ENCODE measurements at places on chromosomes 11 and 22. TPM values are rescaled to one million over a fixed set of nuclear protein-coding genes. Genes with fewer than 3 reads are reported as not detected.

DNA sequence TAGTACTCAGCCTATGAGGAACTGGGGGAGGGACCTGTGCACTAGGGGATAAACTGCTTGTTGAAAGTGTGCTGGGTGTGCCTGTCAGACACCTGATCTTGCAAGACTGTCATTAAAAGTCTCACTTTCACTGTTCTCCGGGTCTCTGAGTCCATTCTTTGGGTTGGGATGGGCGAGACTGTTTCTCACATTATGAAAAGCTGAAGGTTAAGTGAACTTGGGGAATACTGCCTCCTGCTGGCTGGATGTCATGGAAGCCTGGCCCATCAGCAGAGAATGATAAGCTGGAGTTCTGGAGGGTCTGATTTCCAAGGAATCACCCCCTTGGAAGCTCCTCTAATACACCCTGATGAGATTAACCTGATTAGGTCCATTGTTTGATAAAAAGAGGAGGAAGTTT is 9.0 kb upstream of the VPREB1 start:
- no peaks in the 10 kb centered on the region for H3K4me1 ChIP-seq
- no peaks in the 10 kb centered on the region for H3K36me3 ChIP-seq
- no peaks in the 10 kb centered on the region for H3K27me3 ChIP-seq
- DNase-seq, result no peak

DNA sequence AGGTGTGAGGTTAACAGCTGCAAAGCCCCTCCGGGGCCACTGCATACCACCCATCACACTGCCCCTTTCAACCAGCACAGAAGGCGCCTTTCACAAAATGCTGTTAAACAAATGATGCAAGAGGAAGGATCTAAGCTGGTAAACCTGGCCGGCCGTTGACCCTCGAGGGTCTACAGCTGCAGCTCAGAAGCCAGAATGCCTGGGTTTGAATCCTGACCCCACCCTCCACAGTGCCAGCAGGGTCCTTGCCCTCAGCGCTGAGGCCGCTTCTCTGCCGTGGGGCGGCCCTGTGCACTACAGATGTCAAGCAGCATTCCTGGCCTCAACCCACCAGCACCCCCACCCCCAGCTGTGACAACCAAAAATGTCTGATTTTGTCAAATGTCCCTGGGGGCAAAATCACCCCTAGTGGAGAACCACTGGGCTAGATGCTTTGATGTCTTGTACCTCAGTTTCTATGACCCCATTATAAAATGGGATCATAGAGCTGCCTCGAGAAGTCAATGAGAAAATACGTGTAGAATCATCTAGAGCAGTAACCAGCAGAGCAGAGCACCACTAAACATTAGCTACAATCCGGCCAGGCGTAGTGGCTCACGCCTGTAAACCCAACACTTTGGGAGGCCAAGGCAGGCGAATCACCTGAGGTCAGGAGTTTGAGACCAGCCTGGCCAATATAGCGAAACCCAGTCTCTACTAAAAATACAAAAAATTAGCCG is 77.9 kb downstream of the CELSR1 start:
- no peaks in the 10 kb centered on the region for H3K36me3 ChIP-seq
- no peaks in the 10 kb centered on the region for H3K27me3 ChIP-seq
- no peak overlapping the region for H3K4me3 ChIP-seq
- no peak overlapping the region for H3K27ac ChIP-seq
- DNase-seq, result no peak

Gene DDX25
- 0.16 TPM for total RNA-seq

- no peak for DNase-seq
- no peaks in the 10 kb centered on the region for H3K4me1 ChIP-seq
- H3K27me3 ChIP-seq, result no peaks in the 10 kb centered on the region
- no peaks in the 10 kb centered on the region for H3K36me3 ChIP-seq
- H3K27ac ChIP-seq, result no peak overlapping the region
These were observed 9.7 kb downstream of the PATE3 start for GRCh38 chr11:125797641-125798040.

GRCh38 chr11:66557733-66558326 is 10.6 kb downstream of the CTSF start:
- H3K27ac ChIP-seq, result no peak overlapping the region
- H3K4me3 ChIP-seq, result no peak overlapping the region
- H3K36me3 ChIP-seq, result no peaks in the 10 kb centered on the region
- peaks cover 12% of the 10 kb centered on the region for H3K4me1 ChIP-seq
- H3K27me3 ChIP-seq, result no peaks in the 10 kb centered on the region

- H3K4me3 ChIP-seq, result no peak overlapping the region
- no peaks in the 10 kb centered on the region for H3K27me3 ChIP-seq
- H3K27ac ChIP-seq, result no peak overlapping the region
- no peaks in the 10 kb centered on the region for H3K36me3 ChIP-seq
These were observed 164.7 kb downstream of the MAML2 start for GRCh38 chr11:96178049-96178886.

DNA sequence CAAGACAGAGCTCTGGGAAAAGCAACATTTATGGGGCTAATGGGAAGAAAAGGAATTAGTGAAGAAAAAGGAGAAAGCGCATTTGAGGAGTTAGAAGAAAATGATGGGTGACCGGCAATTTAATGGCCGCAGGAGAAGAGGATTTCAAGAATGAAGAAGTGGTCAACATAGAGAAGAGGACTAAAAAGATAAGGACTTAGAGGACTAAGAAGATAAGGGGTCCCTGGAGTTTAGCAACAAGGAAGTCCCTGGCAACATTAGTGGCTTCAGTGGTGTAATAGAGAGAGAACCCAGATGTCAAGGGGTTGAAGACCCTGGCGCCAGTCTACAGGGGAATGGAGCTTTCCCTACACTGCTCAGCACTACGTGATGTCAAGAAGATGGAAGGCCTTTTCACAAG is 32.3 kb downstream of the WEE1 start:
- DNase-seq, result no peak
- H3K36me3 ChIP-seq, result no peaks in the 10 kb centered on the region
- no peaks in the 10 kb centered on the region for H3K27me3 ChIP-seq
- no peaks in the 10 kb centered on the region for H3K4me1 ChIP-seq

DNA sequence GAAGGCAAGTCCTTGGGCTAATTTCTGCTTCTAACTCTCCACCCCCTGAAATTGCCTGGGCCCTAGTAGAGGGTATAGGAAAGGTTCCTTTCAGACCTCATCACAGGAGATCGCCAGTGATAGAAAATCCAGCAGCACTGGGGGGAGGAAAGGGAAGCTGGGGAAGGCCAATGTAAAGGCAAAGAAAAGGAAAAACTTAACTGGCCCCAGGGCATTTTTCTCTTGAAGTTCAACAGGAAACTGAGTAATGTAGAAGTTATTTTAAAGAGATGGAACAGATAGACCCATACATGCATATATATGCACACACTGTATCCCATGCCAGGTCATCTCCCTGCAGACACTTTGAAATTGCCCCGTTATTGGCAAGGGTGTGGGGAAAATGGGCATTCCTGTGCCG is 134.0 kb downstream of the TRIM44 start:
- no peak overlapping the region for H3K4me3 ChIP-seq
- H3K4me1 ChIP-seq, result no peaks in the 10 kb centered on the region
- H3K27me3 ChIP-seq, result no peaks in the 10 kb centered on the region
- DNase-seq, result no peak
- H3K27ac ChIP-seq, result no peak overlapping the region

DNA sequence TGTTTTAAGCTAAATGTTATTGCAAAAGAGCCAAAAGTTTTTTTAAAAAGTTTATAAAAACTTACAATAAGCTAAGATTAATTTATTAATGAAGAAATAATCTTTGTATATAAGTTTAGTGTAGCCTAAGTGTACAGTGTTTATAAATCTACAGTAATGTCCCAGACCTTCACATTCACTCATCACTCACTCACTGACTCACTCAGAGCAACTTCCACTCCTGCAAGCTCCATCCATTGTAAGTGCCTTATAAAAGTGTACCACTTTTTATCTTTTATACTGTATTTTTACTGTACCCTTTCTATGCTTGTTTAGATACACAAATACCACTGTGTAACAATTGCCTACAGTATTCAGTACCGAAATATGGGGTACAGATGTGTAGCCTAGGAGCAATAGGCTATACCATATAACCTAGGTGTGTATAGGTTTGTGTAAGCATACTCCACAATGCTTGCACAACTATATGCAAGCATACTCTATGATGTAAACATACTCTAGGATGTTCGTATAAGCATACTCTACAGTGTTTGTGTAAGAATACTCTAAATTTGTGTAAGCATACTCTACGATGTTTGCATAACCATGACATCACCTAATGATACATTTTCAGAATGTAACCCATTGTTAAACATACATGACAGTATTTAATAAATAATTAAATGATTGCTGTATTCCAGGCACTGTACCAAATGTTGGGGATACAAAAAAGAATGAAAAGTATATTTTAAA is 953.0 kb downstream of the KCNA4 start:
- H3K4me3 ChIP-seq, result no peak overlapping the region
- H3K4me1 ChIP-seq, result no peaks in the 10 kb centered on the region
- DNase-seq, result no peak
- no peaks in the 10 kb centered on the region for H3K27me3 ChIP-seq
- H3K36me3 ChIP-seq, result no peaks in the 10 kb centered on the region

GRCh38 chr22:31179345-31179744 is 19.4 kb downstream of the RNF185 start:
- no peaks in the 10 kb centered on the region for H3K27me3 ChIP-seq
- H3K4me3 ChIP-seq, result no peak overlapping the region
- no peak overlapping the region for H3K27ac ChIP-seq
- DNase-seq, result no peak
- peaks cover 19% of the 10 kb centered on the region for H3K4me1 ChIP-seq

Gene MMP27
- total RNA-seq, result not detected

DNA sequence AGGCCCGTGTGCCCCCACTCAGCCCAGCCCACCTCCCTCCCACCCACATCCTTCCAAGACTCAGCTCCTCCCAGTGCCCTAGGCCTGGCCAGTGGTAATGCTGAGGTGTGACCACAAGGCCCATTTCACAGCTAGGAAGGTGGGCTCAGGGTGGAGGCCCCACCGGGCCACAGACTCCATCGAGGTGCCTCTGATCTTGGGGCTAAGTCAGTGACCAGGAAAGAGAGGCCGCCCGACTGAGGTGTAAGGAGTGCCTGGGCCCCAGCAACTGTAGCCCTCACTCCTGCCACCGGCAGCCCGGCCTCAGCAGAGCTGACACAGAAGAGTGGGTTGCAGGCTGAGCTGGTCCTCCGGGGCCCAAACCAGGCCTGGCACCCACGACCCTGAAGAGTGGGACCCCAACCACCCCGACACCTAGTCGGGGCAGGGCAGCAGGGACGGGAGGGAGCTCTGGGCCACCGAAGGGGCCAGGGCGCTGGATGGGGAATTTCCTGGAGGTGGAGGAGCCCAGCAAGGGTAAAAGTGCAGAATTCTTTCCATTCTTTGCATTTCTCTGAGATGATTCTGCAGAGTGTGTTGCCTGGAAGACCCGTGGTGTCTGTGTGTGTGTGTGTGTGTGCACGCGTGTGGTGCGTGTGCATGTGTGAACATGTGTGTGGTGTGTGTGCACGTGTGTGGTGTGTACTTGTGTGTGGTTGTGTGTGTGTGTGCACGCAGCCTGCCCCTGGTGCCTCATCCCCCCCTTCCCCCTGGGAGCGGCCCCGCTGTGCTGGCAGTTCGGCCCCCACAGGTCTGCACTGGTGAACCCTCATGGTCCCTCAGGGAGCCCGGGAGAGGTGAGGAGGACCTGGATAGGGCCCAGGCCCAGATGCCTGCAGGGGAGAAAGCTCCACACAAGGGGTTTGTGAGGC is 8.3 kb upstream of the PIM3 start:
- H3K4me3 ChIP-seq, result no peak overlapping the region
- no peak for DNase-seq
- H3K27ac ChIP-seq, result peak overlapping the region; percentile 52
- no peaks in the 10 kb centered on the region for H3K36me3 ChIP-seq
- H3K27me3 ChIP-seq, result no peaks in the 10 kb centered on the region

- H3K27ac ChIP-seq, result no peak overlapping the region
- no peaks in the 10 kb centered on the region for H3K27me3 ChIP-seq
- no peak for DNase-seq
- H3K36me3 ChIP-seq, result no peaks in the 10 kb centered on the region
- H3K4me3 ChIP-seq, result no peak overlapping the region
These were observed 263.6 kb upstream of the NCAM1 start for GRCh38 chr11:112697391-112698178.

Data from sigmoid colon (tissue), 7 donors.